ENCODE measurements at places on chromosomes 13 and 19.

DNA sequence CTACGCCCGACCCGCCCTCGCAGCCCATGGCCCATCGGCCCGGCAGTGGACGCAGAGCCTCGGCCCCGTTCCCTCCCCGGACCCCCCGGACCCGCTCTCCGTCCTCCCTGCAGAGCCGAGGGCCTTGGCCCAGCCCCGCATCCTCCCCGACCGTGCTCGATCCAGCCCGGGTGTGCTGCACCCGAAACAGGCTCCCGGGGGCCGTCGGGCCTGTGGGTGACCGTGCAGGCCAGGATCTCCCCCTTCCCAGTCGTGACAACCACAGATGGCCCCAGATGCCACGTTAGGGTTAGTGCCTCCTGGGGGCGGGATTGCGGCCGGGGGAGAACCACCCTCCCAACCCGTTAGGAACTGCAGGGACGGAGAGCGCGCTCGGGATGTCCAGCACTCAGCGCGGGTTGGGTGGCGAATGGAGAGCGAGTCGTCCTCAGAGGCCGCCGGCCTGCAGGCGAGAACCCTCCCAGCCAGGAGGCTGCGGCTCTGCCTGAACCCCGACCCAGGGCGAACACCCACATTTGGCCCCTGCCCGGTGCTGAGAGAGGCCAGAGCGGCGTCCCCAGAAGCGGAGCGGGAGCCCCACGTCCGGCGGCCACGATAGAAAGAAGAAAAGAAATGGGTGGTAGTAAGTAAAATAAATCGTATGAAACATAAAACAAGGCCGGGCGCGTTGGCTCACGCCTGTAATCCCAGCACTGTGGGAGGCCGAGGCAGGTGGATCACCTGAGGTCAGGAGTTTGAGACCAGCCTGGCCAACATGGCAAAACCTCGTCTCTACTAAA is 6.7 kb upstream of the MADCAM1 start:
- DNase-seq = no peak

DNA sequence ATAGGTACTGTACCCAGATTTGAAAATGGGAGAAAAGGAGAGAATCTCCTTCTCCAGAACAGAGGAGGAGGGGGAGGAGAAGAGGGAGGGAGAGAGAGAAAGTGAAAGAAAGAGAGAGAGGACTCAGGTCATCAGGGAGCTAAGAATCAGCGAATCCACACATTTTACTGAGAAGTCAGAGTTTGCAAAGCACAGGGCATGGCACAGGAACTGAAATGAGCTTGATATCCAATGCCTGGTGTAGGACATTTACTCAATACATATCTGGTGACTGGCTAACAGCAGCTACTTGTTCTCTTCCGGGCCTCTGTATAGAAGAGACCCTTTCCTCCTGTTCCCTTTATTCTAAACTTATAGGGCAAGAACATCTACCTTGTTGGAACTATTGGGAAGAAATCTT is 375.1 kb downstream of the KLF5 start:
- DNase-seq = no peak

- peak; percentile 72 for DNase-seq
These were observed 666 bp downstream of the POMP start for GRCh38 chr13:28659621-28659970.

- DNase-seq = peak; percentile 11
These were observed 13.3 kb downstream of the IFT88 start for GRCh38 chr13:20580257-20580656.

DNA sequence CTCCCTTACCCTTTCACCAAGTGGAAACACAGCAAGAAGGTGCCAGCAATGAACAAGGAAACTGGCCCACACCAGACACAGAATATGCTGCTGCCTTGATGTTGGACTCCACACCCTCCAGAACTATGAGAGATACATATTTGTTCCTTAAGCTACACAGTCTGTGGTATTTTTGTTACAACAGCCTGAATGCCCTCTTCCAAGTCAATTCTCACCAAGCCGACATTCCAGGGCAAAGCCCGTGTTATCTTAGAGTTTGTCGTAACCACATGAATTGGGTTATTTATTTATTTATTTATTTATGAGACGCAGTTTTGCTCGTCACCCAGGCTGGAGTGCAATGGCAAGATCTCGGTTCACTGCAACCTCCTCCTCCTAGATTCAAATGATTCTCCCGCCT is 14.9 kb downstream of the FGF21 start:
- DNase-seq = no peak

- DNase-seq = peak; percentile 60
These were observed 65.0 kb downstream of the FGF9 start for GRCh38 chr13:21735701-21736401.

DNA sequence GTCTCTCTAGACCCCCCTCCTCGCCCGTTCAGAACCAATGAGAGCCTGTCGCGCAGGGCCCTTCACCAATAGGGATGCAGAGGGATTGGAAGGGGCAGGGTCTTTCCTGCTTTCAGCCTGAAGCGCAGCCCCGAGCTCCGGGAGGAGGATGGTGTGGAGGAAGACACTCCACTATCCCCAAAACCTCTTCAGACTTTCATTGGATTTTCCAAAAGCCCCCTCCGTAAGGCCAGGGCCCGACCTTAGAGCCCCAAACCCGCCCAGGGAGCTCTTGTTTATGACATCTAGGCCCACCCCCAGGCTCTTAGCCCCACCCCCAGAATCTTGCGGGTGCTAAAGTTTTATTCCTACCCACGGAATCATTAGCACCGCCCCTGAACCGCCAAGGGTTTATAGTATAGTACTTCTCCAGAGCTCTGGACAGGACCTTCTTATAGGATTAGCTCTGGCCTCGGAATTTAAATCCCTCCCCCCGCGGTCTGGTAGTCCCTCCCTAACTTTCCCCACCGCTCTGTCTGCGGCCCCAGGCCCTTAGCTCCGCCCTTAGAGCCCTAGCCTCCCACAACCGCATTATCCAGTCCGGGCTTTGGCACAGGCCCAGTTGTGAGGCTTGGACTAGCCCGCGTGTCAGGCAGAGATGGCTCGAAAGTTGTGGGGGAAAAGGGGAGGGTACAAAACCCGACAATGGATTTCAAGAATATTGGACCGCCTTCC is 6.6 kb upstream of the EML2 start:
- peak; percentile 59 for DNase-seq

- no peak for DNase-seq
These were observed 8.4 kb downstream of the B3GNT3 start for GRCh38 chr19:17803264-17803896.

DNA sequence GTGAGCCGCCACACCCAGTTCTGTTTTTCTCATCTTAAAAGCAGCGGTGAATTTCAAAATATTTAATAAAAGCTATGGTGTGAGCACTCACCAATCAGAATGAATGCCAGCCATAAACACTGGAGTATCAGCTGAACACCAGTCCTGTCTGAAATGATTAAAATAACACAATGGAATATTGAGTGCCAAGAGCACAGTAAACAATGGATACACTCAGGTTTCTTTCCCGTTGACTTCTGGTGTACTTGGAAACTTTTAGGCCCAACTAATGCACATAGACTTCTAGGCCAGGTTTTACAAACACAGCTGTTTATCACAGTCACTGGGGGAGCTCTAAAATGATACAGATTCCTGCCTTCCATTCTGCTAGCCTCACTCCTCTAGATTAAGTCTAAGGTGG is 68.3 kb downstream of the SLC6A16 start:
- no peak for DNase-seq

- peak; percentile 28 for DNase-seq
These were observed 300.7 kb upstream of the MIR17HG start for GRCh38 chr13:91046715-91047327.

GRCh38 chr19:50380751-50381151 is 3.4 kb upstream of the POLD1 start:
- no peak for DNase-seq

- DNase-seq = peak; percentile 93
These were observed 475.4 kb upstream of the ARGLU1 start for GRCh38 chr13:107043021-107043956.

- no peak for DNase-seq
These were observed 414.8 kb upstream of the PCDH20 start for GRCh38 chr13:61830475-61830874.

DNA sequence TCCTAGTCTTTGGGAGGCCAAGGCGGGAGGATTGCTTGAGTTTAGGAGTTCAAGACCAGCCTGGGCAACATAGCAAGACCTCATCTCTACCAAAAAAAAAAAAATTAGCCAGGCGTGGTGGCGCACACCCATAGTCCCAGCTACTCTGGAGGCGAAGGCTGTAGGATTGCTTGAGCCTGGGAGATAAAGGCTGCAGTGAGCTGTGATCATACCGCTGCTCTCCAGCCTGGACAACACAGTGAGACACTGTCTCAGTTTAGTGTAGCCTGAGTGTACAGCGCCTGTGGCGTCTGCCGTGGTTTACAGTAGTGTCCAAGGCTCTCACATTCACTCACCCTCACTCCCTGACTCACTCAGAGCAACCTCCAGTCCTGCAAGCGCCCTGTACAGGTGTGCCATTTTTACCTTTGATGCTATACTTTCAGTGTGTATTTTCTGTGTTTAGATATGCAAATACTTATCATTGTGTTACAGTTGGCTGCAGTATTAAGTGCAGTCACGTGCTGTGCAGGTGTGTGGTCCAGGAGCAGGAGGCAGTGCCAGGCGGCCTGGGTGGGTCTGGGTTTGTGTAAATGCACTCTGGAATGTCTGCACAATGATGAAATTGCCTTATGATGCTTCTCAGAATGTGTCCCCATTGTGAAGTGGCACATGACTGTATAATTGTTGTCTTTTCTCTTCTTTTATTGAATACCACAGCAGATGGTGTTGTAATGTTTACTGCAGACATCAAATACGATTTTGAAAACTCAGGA is 36.1 kb upstream of the DCUN1D2 start:
- DNase-seq = no peak

DNA sequence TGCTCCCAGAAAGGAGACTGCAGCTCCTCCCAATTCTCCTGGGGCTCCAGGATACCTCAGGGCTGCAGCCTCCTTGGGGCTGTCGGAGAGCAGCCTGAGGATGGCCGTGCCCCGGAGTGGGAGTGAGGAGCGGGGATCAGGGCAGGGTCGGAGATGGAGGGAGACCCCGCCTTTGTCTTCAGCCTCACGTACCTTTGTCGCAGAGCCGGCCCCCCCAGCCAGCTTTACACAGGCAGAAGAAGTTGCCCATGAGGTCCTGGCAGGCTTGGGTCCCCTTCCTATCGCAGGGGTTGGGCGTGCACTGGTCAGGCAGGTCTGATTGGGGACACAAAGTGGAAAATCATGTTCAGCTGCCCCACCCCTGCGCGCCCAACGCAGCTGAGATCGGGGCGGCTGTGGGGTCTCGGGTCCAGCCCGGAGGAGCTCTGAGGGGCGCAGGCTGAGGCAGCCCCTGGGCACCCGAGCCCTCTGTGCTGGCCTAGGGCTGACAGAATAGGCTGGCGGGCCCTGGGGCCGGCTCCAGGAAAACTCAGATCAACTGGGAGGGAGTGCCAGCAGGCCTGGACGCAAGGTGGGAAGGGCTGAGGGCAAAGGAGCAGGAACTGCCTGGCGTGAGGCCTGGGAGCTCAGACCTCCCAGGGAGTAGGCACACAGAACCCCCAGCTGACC is 24.2 kb downstream of the GAS6 start:
- no peak for DNase-seq

DNA sequence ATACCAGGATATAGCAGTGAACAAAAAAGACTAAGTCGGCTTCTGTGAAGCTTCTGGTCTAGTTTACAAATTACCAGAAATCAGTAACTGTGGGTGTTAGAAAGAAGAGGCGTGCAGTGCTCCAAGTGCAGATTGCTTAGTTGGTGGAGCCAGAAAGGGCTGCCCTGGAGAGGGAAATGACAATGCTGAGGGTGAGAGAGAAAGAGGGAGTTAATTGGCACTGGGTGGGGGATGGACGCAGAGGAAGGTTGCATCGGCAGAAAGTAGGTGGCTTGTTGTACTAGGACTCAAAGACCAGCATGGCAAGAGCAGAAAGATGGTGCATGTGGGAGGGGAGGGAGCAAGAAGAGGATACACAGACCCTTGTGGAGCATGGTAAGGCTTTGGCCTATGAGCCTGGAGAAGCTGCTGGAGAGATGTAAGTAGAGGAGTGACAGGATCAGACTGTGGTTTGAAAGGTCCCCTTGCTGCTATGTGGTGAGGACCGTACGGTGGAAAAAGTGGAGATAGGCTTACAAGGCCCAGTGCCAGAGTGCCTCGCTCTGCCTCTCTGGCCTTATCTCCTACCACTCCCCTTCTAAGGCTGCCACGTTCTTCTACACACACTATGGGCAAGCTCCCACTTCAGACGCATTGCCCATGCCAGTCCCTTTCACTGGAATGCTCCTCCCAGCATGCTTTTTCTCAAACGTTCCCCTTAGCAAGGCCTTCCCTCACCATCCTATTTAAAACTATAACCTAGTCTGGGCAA is 13.5 kb downstream of the SMG9 start:
- DNase-seq = no peak

- DNase-seq = no peak
These were observed 2.8 kb downstream of the AP3D1 start for GRCh38 chr19:2148482-2149135.

DNA sequence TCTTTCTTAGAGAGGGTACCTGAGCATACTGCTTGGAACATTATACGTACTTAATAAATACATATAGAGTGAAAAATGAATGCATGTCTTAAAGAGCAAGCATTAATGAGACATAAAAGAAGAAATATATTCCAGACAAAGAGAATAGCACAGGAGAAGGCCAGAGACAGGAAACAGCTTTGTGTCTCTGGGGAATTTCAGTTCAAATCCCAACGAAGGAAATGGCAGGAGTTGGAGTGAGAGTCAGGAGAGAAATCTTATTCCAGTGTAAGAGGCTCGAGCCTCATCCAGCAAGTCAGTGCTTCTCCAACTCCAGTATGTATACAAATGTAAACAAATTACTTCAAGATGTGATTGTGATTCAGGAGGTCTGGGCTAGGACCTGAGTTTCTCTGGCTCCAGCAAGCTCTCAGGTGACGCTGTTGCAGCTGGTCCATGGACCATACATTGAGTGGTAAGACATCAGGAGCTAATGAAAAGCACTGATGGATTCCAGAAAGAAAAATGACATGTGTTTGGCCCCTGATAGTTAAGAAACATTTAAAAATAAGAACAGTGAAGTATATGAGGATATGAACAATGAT is 108.2 kb downstream of the RAP2A start:
- DNase-seq = no peak

GRCh38 chr19:29609636-29610035 is 3.6 kb downstream of the POP4 start:
- no peak for DNase-seq

DNA sequence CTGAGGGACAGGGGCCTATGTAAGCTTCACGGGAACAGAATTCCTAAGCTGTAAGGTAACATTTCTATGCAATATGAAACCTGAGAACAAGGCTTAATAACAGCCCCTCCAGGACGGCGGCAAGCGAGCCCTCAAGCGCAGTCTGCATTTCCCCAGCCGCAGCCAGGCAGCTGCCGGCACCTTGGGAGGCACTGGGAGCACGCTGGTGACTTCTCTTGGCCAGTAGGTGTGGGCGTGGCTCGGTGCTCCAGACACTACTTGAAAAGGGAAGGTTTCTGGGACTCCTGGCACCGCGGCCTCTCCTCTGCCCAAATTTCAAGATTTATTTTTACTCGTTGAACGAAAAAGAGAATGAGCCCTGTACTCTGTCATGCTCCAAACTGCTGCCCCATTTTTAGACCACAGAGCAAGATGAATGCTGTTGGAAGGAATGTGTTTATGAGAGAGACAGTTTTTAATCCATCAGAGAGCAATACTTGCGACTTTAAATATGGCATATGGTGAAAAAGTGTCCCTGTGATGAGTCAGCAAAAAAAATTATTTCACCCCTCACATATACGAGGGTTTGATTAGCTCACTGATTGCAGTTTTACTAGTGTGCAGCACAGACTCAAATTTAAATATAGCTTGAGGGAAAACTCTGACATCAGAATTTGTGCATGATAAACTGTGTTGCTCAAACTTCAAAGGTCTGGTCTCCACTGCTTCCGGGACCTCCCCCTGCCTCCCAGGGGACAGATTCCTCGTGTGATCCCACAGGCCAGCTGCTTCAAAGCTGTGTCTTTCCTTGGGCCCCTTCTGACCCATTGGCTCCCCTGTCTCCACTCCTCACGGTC is 81.2 kb downstream of the COL4A2 start:
- DNase-seq = no peak
